ENCODE measurements at places on chromosomes 6 and 20.
A peak's percentile ranks its signal among the peaks of the same experiment; 100 is the strongest.

DNA sequence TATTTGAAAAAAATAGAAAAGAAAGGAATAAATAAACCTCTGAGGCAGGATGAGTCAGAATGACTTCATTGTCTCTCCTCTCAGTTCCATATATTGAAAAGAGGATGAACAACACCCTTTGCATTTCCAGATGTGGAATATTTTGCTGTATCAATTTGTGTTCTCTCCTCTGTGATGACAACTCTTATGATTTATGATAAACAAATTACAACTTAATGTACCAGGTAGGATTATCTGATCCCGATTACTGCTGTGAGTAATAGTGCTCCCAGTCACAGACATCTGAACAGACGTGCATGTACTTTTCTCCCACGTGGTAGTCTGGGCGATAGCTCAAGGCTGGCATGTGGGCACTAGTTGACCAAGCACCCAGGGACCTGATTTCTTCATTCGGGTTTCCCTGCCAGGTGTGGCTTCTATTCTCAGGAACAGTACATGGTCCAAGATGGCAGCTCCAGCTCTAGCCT, 142.1 kb upstream of the SULF2 start:
- no peak for DNase-seq

DNA sequence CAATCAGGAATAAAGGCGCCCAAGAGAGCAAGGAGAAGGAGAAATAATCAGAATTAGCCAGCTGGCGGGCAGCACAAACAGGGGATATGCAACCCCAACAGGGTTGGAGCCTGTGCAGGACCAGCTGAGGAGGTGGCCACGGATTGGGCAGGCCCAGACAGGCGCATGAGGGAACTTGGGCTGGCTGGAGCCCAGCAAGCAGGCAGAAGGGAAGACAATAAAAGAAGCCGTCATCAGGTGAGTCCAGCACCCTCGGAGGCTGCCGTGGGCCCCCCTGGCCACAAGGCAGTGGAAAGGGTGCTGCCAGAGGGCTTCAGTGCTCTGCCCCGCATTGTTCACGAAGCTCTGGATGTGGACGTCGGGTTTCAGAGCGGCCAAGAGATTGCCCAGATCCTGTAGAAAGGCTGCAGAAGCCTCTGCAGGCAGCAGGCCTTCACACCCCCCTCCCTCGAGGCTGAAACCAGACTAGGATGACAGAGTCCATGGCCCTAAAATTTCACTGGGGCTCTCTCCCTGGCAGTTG, 28.4 kb upstream of the MAFB start:
- no peak for DNase-seq

- DNase-seq: peak; percentile 4
Observed at GRCh38 chr6:93784794-93785693, 365.7 kb upstream of the EPHA7 start.

- DNase-seq: no peak
Observed at GRCh38 chr6:8237668-8238067, 135.3 kb upstream of the EEF1E1 start.

- DNase-seq: no peak
Observed at GRCh38 chr6:151948002-151948743, 140.7 kb downstream of the ESR1 start.

DNA sequence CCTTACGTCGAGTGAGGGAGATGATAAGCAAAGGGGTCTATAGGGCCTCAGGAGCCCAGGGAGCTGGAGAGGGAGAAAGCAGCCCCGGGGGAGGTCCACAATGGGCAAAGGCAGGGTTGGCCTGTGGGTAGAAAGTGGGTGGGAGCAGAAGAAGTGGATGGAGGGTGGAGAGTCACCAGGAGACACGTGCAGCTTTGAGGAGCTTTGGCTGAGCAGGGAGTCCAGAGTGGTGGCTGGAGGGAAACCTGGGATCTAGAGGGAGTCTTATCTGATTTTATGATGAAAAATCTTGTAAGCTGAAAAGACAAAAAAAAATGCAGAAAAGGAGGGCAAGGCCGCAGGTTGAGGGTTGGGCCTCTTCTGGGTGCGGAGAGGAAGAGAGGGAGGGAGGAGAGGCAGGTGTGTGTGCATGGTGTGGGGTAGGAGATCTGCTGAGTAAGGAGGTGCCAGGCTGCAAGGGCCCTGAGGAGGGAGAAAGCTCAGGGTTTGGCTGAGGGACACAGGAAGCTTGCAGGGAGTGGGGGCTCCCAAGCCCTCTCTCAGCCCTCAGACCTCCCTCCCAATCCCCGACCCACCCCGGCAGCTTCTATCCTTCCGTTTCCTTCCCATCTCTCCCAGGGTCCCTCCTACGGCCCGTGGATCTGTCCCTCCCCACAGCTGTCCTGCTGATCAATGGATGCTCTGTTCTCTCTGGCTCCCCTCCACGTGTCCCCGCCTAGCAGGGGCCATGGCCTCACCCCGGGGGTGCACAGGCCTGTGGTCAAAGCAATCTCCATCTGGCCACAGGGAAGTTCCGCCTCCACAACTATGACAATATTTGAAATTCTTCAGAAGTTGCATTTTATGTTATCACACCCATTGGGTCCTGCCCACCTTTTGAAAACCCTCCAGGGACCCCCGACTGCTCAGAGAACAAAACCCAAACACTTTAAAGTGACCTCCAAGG, 17.1 kb upstream of the BPI start:
- no peak for DNase-seq

DNA sequence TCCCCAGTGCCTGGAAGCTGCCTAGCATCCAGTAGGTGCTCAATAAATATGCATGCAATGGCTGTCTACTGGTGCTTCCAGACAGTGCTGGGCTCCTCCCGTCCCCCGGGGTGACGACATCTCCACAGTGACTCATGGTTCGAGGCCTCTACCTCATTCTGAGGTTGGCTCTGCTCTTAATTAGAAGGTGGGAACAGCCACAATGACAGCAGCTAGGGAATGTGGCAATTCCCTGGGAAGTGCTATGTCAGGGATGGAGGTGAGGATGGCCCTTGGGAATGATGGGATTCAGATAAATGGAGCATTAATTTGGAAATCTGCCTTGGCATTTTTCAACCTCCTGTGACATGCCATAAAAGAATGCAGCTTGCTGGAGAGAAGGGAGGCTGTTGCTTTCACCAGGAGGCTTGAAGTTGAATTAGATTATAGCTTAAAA, 43.5 kb upstream of the NFATC2 start:
- DNase-seq: no peak

- DNase-seq: no peak
Observed at GRCh38 chr20:2313316-2313715, 17.5 kb downstream of the TGM3 start.

DNA sequence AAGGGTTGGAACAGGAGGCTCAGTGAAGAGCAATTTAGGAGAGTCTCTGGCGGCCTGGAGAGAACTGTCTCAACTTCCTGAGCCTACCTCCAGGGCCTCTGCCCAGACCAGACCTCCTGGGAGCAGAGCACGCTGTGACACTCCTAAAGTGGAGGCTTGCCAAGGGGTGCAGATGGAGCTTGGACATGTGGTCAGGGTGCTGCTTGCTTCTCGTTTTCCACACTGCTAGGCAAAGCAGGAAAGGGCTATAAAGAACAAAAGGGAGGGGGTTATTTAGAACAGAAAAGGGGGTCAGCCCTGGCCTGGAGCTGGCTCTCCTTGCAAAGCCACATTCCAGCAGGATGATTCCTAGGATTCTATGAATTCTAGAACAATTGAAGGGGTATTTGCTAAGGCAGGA, 145.7 kb upstream of the GGTLC1 start:
- no peak for DNase-seq

GRCh38 chr20:20711413-20711812, 1.0 kb downstream of the RALGAPA2 start:
- no peak for DNase-seq

- no peak for DNase-seq
Observed at GRCh38 chr20:56683077-56683865, 54.2 kb downstream of the TFAP2C start.

DNA sequence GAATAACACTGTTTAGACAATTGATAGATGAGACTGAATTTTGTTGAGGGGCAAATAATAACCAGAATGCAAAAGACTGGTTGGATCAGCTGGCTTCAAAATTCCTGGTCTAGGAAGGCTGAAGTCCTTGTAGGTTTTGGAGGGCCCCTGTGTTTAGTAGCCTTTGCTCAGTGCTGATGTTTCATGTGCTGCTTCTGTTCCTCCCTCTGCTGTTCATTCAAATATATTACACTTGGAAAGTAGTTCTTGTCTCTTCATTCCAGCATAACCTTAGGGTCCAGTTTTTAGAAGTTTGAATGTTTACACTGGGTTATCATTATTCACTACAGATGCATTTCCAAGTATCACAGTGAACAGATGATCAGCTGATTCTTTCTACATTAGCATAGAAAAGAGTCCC, 72.5 kb downstream of the FLRT3 start:
- no peak for DNase-seq

GRCh38 chr6:111861431-111861885, 11.8 kb downstream of the FYN start:
- no peak for DNase-seq

GRCh38 chr20:19964289-19965265, 52.6 kb upstream of the NAA20 start:
- DNase-seq: peak; percentile 6

GRCh38 chr6:34238585-34239499, 2.2 kb downstream of the HMGA1 start:
- no peak for DNase-seq

DNA sequence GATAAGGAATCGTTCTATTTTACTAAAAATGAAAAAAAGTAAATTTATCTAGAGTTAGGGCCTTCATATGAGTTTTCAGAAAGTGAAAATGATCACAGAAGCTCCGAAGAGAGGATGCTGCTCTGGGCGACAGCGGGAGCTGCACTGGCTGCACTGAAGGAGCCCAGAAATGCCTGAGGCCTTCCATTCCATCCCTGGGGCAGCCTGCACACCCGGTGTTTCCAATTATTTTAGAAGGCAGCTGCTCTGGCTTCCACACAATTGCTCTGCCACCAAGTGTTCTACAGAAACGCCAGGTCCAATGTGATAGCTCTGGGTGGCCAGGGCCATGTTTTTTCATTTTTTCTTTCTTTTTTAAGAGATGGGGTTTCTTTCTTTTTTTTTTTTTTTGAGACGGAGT, 3.6 kb downstream of the DTNBP1 start:
- no peak for DNase-seq

GRCh38 chr20:62570403-62570802, 71.9 kb upstream of the SLCO4A1 start:
- no peak for DNase-seq

DNA sequence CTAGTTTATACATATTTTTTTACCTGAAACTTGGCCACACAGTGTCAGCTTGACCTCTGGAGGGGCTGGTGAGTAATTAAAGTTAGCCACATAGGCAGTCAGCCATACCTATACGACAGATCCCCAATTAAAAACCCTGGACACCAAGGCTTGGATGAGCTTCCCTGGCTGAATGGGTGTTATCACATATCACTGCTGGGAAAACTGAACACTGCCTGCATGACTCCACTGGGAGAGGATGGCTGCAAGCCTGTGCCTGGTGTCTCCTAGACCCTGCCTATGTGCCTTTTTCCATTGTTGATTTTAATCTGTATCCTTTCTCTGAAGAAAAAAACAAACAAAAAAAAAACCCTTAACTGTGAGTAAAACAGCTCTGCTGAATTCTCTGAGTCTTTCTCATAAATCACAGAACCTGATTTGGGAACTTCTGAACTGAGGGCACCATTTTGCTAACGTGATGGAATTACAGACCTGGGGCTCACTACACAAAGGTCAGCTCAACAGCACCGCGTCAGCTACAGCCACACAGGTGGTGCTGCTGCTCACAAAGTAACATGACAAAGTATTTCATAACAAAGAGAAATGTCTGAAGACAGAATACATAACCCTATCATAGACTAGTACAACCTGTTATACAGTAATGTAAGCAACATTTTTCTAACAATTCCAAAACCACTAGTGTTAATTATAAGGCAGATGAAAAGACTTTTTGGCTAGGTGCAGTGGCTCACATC, 97.0 kb downstream of the SLC23A2 start:
- no peak for DNase-seq

DNA sequence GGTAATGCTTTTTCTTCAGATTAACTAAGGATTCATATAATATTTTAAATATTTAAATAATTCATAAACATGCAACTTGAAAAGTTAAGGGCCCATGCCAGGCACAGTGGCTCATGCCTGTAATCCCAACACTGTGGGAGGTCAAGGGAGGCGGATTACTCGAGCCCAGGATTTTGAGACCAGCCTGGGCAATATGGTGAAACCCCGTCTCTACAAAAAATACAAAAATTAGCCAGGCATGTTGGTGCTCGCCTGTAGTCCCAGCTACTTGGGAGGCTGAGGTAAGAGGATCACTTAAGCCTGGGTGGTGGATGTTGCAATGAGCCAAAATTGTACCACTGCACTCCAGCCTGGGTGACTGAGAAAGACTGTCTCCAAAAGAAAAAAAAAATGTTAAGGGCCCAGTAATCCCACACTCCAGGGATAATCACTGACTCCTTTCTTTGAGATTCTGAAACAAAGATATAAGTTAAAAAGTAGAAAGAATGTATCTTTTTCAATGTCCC, 7.9 kb upstream of the RIN2 start:
- DNase-seq: no peak

GRCh38 chr20:11888648-11889047, 29.0 kb upstream of the BTBD3 start:
- DNase-seq: no peak

DNA sequence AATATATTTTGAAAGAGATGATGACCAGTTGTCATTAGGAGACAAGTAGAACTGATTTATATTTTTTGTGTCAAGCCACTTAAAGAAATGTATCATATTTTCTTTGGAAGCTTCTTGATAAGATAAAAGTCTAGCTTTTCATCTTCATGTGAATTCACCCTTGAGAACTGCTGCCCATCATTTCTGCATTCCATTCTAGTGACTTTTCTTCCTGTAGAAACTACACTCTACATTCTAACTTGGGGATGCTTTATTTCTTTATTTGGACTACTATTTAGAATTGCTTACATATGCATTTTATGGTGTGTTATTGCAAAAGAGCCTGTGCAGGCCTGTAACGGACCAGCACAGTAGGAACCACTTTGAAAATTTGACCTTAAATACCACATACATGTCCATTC, 335.0 kb upstream of the KCNQ5 start:
- no peak for DNase-seq

DNA sequence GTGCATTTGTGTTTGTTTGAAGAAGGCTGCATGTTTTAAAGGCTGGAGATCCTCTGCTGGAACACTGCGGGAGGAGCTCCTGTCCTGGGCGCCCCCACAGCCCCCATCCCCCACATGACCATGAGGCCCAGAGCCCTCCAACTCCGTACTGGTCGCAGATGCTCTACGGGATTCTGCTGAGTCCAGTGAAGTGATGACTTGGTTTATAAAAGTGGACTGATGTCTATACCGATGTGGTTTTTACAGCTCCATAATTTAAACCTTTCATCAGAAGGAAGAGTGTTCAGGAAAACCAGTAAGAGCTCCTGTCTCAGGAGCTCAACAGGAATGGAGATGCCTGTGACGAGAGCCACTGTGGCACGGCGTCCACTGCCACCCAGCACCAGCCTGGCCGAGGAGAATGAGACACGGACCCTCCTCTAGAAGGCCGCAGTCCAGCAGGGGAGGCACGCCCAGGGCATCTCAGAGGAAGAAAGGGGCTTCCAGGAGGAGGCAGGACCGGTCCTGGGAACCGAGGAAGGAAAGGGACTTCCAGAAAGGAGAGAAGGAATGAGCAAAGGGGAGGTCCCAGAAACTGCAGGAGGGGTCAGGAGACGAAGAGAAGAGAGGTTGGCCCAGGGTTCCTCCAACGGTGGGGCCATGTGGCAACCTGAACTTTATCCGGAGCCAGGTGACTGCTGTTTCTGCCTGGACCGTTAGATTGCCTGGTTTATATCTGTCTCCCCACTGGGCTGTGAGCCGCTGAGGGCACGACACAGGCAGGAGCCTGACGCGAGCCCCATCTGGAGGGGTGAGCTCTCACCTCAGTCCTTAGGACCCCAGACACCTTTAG, 26.9 kb downstream of the BFSP1 start:
- no peak for DNase-seq

GRCh38 chr6:337805-338368, 45.6 kb downstream of the DUSP22 start:
- no peak for DNase-seq

Measured in NCI-H1694 (cell line).